ENCODE measurements at places on chromosomes 13 and 19.
A peak's percentile ranks its signal among the peaks of the same experiment; 100 is the strongest.

GRCh38 chr19:30437869-30438268 lies 65.7 kb downstream of the ZNF536 start:
- DNase-seq = no peak

DNA sequence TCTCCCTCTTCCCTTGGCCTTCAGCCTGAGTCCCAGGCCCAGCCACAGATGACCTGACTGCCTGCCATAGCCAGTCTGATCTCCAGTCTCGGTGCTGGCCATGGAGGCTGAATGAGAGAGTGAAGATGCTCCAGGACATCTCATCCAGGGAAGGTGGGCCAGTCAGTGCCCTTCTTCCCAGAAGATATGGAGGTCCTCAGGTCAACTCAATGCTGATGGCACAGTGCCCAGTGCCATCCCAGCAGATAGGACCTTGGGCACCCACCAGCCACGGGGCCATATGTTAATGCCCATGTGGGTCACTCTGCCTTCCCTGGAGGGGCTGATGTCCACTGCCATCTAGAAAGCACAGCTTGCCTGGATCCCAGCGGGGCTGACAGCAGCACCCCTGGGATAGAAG lies 7.2 kb downstream of the VSTM2B start:
- no peak for DNase-seq

- peak; percentile 77 for DNase-seq
These were observed 12.4 kb downstream of the ZIC5 start for GRCh38 chr13:99959127-99959539.

- no peak for DNase-seq
These were observed 12.4 kb downstream of the TNFSF13B start for GRCh38 chr13:108281901-108282300.

DNA sequence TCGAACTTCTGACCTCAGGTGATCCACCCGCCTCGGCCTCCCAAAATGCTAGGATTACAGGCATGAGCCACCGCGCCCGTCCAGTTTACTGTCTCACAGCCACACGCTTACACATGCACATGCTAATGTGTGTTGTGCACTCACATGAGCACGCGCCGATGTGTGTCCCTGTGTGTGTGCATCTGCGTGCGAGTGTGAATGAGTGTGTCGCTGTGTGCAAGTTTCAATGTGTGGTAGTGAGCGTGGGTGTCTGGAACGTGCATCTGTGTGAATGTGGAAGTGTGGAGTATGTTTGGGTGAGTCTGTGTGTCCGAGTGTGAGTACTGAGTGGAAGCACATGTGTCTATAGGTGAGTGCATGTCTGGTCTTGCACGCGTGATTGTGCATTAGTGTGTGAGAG lies 4.2 kb downstream of the MAST1 start:
- DNase-seq = no peak

GRCh38 chr19:16795731-16796130 lies 33.5 kb upstream of the SIN3B start:
- no peak for DNase-seq

GRCh38 chr13:107185889-107186288 lies 618.0 kb upstream of the ARGLU1 start:
- no peak for DNase-seq

GRCh38 chr13:43584751-43585150 lies 202.0 kb downstream of the ENOX1 start:
- no peak for DNase-seq

DNA sequence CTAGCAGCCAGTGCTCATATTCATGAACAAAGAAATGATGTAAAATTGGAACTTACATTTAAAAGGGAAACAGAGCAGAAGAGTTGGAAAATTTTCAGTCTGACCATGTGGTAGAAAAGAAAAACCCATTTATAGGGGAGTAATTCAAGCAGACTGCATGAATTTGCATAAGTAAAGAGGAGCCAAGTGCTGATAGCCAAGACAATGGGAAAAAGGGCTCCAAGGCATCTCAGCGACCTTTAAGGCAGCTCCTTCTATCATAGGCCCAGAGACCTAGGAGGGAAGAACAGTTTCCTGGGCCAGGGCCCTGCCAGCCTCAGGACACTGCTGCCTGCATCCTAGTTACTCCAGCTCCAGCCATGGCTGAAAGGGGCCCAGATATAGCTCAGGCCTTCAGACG lies 7.5 kb downstream of the DNAJC3 start:
- DNase-seq = peak; percentile 31

DNA sequence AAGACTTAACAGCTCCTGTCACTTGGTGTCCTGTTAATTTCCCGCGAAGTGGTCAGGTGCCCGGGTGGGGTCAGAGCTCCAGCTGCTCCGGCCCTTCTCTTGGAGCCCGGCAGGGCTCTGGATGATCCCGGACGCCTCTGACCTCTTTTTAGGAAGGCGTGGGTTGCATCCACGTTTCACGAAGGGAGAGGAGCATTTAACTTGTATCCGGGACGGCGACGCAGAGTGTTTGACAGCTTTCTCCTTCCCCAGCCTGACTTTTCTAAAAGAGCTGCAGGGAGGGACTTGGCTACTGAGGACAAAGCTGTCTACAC lies 656 bp downstream of the ZNF155 start:
- DNase-seq = no peak

DNA sequence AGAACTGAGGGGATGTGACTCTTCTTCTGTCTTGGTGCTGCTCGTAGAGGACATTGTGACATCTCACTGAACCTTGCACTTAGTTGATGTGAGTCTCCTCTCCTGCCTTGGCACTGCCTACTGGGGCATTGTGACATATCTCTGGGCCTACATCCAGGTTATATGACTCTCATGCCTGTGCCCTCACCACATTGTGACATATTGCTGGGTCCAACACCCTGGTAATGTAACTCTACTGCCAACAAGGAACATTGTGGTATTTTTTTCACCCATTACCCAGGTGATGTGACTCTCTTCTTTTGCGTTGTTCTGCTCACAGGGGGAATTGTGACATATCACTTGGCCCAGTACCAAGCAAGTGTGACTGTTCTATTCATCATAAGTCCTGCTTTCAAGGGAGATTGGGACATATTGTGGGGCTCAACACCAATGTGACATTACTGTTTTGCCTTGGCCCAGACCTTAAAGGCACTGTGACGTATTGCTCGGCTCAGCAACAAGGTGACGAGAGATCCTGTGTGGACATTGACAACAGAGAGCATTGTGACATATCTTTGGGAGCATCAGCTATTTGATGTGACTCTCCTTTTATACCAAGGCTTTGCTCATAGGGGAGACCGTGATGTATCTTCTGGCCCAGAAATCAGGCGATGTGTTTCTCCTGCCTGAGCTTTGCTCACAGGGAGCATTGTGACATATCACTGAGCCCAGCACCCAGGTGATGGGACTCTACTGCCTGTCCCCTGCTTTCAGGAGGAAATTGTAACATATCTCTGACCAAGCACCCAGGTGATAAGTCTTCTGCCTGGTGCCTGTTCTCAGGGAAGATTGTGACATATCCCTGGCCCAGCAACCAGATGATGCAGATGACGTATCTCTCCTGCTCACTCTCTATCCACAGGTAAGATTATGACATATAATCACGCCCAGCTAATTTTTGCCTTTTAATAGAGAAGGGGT lies 12.2 kb upstream of the ZNF429 start:
- DNase-seq = no peak

- DNase-seq = no peak
These were observed 45.4 kb upstream of the MIR17HG start for GRCh38 chr13:91302111-91302510.

DNA sequence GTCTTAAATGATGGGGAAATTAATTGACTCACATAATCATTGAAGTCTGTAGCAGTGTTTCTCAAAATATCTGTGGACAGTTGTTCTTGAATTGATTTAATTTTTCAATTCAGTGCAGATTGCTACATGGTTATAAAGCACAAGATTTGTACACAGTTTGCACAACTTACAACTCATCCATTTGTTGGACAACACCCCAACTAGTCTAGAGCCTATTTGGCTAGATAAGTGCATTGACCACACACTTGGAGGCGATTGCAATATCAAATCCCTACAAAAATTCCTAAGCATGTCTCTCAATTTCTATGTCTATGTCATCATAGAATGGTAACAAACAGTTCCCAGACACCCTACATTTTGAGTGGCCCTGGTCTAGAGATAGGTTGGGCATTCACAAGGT lies 48.0 kb upstream of the IPO5 start:
- no peak for DNase-seq

DNA sequence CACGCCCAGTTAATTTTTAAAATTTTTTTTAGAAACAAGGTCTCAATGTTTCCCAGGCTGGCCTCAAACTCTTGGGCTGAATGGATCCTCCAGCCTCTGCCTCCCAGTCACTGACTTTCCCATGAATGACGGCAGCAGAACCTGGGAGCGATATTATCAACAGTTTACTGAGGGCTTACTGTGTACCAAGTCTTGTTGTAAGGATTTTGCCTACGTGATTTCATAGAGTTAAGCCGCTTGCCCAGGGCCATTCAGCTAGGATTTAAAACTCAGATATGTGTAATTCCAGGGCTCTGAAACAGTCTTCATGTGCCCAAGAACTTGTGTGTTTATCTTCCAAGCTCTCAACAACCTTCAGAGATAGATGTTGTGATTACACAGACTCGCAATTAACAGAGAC lies 6.0 kb upstream of the KXD1 start:
- DNase-seq = no peak

DNA sequence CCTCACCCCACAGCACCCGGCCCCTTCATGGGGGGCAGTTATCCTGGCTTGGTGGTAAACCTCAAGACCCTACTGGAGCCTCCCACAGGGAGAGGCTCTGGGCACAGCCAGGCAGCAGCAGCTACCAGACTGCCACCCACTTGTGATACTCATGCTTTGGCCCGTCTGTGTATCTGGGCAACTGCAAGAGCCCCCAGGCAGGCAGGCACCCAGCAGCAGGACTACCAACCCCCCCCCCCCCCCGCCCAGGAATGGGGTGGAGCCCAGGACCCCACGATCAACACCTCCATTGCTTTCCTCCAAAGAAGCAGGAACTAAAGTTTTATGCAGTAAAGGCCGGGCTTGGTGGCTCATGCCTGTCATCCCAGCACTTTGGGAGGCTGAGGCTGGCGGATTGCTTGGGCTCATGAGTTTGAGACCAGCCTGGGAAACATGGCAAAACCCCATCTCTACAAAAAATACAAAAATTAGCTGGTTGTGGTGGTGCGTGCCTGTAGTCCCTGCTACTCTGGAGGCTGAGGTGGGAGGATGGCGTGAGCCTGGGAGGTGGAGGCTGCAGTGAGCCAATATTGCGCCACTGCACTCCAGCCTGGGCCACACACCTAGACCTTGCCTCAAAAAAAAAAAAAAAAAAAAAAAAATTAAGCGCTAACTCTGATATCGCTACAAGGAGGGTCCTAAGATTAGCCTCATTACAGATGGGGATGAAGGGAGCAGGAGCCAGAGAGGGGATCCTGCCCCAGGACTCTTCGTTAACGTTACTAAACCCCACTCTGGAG lies 1.1 kb upstream of the LYL1 start:
- no peak for DNase-seq

GRCh38 chr13:112955271-112955937 lies 13.6 kb upstream of the MCF2L start:
- no peak for DNase-seq

DNA sequence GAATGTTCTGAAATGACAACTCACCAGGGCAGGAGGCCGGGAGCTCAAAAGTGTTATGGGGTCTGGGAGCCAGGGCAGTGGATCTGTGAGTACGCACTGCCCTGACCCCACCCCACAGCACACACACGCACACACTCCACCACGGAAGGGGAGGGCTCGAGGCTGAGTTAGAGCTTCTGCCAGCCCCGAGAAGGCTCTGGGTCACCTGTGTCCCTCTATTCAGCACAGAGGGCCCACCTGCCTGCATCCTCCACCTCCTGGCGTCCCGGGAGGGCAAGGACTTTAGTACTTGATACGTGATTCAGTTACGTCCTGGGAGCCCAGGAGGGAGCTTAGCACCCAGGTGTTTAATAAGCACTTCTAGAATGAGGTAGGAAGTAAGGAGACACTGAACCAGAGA lies 190.0 kb upstream of the GPR12 start:
- no peak for DNase-seq

DNA sequence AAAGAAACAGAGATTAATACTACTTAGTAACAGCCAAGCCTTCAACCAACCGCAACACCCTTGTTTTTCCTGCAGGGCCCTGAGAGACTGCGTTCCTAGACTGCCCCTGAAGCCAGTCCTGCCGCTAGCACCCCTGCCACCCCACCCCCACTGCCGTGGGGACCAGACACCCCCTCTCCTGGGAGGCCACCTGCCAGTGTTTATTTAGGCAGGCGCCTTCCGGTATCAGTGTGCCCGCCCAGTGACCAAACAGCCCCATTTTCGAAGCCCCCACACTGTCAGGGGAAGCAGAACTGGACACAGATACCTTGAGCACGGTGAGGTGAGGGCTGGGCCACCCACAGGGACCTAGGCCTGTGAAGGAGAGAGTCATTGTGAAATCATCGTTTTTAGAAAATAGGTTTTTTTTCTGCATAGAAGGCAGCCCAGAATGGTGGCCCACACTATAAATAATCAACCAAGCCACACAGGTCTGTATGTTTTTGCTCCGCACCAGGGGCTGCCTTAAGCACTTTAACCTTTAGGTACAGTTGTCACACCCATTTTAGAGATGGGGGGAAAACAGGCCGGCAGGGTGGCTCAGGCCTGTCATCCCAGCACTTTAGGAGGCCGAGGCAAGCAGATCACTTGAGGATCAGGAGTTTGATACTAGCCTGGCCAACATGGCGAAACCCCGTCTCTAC lies 3.5 kb upstream of the TLE5 start:
- no peak for DNase-seq

- DNase-seq = no peak
These were observed 16.3 kb downstream of the EPS8L1 start for GRCh38 chr19:55091955-55092354.

GRCh38 chr13:112486386-112487126 lies 101.4 kb downstream of the TUBGCP3 start:
- no peak for DNase-seq

- no peak for DNase-seq
These were observed 77.3 kb downstream of the OLFM4 start for GRCh38 chr13:53105890-53106289.

GRCh38 chr19:46885411-46885810 lies 24.6 kb downstream of the ARHGAP35 start:
- DNase-seq = no peak

DNA sequence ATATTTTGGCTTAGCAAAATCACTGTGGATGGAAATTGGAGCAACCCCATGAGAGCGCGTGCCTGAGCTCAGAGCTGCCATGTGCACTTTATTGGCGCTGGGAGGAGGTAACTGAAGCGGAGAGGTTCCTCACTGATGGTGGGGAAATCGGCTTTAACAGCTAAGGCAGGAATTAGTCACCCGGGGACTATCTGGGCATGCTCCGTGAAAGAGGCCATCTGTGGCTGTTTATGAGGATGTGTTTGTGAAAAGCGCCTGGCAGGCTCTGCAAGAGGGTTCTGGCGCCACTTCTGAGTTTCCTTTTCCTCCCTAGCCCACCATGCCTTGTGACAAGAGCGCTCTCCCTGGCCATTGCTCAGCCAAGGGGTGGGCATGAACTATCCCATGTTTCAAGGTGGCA lies 815.6 kb downstream of the UQCRFS1 start:
- no peak for DNase-seq

- no peak for DNase-seq
These were observed 788.4 kb upstream of the PRR20A start for GRCh38 chr13:56352361-56352760.

DNA sequence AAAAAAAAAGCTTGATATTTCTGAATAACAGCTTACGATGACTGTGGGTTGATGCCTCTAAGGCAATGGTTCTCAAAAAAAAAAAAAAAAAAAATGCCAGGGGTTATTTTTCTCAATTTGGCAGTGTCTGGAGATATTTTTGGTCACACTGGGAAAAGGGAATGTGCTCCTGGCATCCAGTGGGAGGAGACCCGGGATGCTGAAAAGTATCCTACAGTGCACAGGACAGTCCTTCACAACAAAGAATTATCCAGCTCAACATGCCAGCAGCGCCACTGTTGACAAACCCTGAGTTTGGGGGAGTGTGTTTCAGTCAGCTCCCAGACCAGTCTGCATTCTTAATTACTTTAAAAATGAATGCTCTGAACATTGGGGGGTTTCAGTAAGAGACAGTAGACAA lies 54.5 kb downstream of the FLT3 start:
- no peak for DNase-seq
